ENCODE measurements at places on chromosomes 3 and 15. TPM values are rescaled to one million over a fixed set of nuclear protein-coding genes. Genes with fewer than 3 reads are reported as not detected.

MESP1 gene
- total RNA-seq, result 6.0 TPM

ABHD10 gene
- 38.4 TPM for total RNA-seq

RBP2 gene
- not detected for total RNA-seq

NR2F2 gene
- 38.2 TPM for total RNA-seq

- no peak overlapping the region for H3K27ac ChIP-seq
- no peaks in the 10 kb centered on the region for H3K4me1 ChIP-seq
- no peak for DNase-seq
- H3K36me3 ChIP-seq, result no peaks in the 10 kb centered on the region
- no peak overlapping the region for H3K4me3 ChIP-seq
Observed at GRCh38 chr3:81289676-81290075, 471.8 kb downstream of the GBE1 start.

DNA sequence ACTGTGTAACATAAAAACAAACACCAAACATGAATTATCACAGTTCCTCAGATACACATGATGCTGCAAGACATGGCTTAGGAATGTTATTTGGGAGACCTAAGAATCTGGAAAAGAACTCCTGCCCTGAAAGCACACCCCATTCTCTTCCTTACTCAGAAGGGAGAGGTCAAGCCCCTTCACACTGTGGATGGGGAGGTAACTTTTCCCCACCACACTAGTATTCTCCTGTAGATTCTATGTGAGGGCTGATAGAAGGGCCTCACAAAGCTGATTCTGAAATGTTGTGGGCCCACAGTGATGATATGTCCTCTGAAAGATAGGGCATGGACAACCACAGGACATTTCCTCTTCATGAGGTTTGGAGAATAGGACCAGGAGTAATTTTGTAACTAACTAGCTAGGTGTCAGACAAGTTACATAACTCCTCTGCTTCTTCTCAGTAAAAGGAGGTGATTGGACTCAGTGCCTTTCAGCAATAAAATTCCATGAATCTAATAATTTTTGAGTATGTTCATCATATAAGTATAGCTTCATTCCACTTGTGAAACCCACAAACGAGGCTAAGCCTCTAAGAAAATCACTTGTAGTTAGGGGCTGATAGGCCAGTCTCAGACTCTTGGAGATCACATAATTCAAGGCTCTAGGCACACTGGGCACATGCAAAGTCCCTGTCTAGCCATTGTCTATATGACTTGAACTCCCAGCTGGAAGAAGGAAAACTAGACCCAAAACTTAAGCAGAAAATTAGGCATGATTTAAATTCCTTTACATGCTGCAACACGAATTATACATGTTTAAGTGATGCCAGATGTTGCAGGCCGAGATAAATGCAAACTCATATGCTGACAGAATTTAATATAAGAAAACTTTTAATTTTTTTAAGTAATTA, 7.5 kb downstream of the PTX3 start:
- no peaks in the 10 kb centered on the region for H3K27me3 ChIP-seq
- no peak for DNase-seq
- no peaks in the 10 kb centered on the region for H3K36me3 ChIP-seq
- no peaks in the 10 kb centered on the region for H3K4me1 ChIP-seq
- no peak overlapping the region for H3K27ac ChIP-seq
- no peak overlapping the region for H3K4me3 ChIP-seq

GRCh38 chr3:23659840-23660430, 145.8 kb upstream of the UBE2E1 start:
- H3K4me1 ChIP-seq, result peaks cover 3% of the 10 kb centered on the region
- no peaks in the 10 kb centered on the region for H3K36me3 ChIP-seq
- no peaks in the 10 kb centered on the region for H3K27me3 ChIP-seq
- no peak overlapping the region for H3K4me3 ChIP-seq
- no peak overlapping the region for H3K27ac ChIP-seq

DNA sequence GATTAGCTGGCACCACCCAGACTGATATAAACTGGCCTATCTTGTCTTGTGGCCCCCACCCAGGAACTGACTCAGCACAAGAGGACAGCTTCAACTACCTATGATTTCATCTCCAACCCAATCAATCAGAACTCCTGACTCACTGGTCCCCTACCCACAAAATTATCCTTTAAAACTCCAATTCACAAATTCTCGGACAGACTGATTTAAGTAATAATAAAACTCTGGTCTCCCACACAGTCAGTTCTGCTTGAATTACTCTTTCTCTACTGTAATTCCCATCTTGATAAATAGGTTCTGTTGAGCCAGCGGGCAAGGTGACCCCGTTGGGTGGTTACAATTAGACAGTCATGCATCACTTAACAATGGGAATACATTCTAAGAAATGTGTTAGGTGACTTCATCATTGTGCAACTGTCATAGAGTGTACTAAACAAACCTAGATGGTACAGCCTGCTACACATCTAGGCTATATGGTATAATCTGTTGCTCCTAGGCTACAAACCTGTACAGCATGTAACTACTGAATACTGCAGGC, 48.1 kb upstream of the MAP4 start:
- DNase-seq, result no peak
- H3K4me3 ChIP-seq, result no peak overlapping the region
- H3K36me3 ChIP-seq, result no peaks in the 10 kb centered on the region

DNA sequence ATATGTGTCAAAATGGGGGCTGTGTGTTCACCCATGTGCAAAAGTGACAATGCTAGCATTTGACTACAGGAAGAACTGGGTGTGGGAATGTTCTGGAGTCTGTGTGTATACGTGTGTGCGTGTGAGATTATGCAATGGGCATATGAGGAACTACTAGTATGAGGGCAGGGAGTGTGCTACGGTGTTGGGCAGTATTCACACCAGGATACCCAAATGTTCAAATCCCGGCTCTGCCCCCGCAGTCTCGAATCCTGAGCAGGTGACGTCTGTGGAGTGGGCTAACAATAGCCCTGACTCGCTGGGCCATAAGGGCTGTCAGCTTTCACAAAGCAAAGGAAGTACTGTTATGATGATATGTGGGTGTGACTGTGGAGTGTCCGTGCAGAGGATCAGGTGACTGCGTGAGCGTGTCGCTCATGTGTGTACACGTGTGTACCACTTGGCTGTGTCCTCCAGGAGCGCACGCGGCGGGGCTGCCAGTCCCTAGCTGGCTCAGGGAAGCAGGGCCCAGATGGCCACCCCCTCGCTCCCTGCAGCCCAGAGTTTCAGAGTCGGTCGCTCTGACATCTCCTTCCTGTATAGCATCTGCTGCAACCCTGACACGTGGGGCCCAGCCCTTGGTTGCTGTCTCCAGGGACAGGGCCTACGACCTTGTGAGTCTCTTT, 27.2 kb downstream of the IQSEC1 start:
- H3K4me1 ChIP-seq, result peaks cover 10% of the 10 kb centered on the region
- peak; percentile 22 for DNase-seq
- H3K27ac ChIP-seq, result no peak overlapping the region
- H3K27me3 ChIP-seq, result no peaks in the 10 kb centered on the region

- H3K4me3 ChIP-seq, result no peak overlapping the region
- H3K36me3 ChIP-seq, result no peaks in the 10 kb centered on the region
- H3K4me1 ChIP-seq, result no peaks in the 10 kb centered on the region
- no peak for DNase-seq
Observed at GRCh38 chr15:55775316-55775715, 32.4 kb upstream of the PRTG start.

DNA sequence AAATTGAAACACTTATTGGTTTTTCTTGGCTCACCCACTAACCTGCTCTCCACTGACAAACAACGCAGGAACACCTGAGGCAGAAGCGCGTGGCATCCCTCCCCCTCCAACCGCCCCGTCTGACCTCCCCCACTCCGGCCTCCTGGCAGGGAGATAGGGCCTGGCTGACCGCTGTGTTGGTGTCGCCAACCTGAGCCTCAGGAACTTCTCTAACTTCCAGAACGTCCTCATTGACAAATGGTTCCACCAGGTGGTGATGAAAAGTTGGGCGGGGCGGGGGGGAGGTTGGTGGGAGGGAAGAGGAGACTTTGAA, 22.8 kb downstream of the IL17RD start:
- no peaks in the 10 kb centered on the region for H3K4me1 ChIP-seq
- no peaks in the 10 kb centered on the region for H3K27me3 ChIP-seq
- no peak overlapping the region for H3K4me3 ChIP-seq
- DNase-seq, result peak; percentile 15
- H3K27ac ChIP-seq, result no peak overlapping the region

- H3K36me3 ChIP-seq, result no peaks in the 10 kb centered on the region
- no peak overlapping the region for H3K4me3 ChIP-seq
- no peaks in the 10 kb centered on the region for H3K27me3 ChIP-seq
Observed at GRCh38 chr15:29031502-29032228, 145.9 kb downstream of the APBA2 start.

GRCh38 chr3:106811376-106811775, 565.9 kb upstream of the CCDC54 start:
- H3K36me3 ChIP-seq, result no peaks in the 10 kb centered on the region
- no peaks in the 10 kb centered on the region for H3K27me3 ChIP-seq
- no peak overlapping the region for H3K4me3 ChIP-seq
- DNase-seq, result no peak
- H3K27ac ChIP-seq, result no peak overlapping the region

DNA sequence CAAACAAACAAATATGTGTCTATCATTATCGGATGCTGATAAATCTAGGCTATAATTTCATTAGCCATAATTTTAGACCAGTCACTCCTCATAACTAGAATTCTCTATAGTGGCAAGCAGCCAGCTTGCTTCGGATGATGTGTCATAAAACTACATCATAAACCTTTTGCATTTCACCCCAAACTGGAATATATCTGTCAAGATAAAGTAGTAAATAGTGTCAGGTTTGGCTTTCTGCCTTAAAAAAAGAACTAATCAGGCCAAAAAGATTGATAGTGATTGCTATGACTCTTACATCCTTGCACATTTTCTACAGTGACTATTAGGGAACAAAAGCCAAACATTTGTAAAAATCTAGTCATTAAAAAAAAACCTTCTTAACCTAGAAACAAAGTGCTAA, 51.0 kb downstream of the DPPA2 start:
- no peak for DNase-seq
- H3K36me3 ChIP-seq, result no peaks in the 10 kb centered on the region
- no peak overlapping the region for H3K27ac ChIP-seq
- H3K4me1 ChIP-seq, result no peaks in the 10 kb centered on the region
- no peaks in the 10 kb centered on the region for H3K27me3 ChIP-seq

GRCh38 chr3:44206261-44206660, 35.4 kb upstream of the TOPAZ1 start:
- DNase-seq, result no peak
- H3K36me3 ChIP-seq, result no peaks in the 10 kb centered on the region
- no peak overlapping the region for H3K4me3 ChIP-seq

DNA sequence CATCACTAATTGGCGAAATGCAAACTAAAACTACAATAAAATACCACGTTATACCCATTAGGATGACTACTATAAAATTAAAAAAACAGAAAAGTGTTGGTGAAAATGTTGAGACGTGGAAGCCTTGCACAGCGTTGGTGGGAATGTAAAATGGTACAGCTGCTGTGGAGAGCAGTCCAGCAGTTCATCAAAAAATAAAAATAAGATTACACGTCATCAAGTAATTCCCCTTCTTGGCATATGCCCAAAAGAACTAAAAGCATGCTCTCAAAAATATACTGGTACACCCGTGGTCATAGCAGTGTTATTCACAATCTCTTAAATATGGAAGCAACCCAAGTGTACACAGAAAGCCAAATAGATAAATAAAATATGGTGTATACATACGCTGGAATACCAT, 71.8 kb upstream of the NDN start:
- no peak for DNase-seq
- no peaks in the 10 kb centered on the region for H3K4me1 ChIP-seq
- no peaks in the 10 kb centered on the region for H3K36me3 ChIP-seq
- no peak overlapping the region for H3K4me3 ChIP-seq
- no peak overlapping the region for H3K27ac ChIP-seq

All from testis (tissue), 5 donors.